ENCODE measurements at places on chromosomes 1 and 21.

- no peak for DNase-seq
Measured at GRCh38 chr1:200588698-200589097, 31.9 kb downstream of the KIF14 start.

DNA sequence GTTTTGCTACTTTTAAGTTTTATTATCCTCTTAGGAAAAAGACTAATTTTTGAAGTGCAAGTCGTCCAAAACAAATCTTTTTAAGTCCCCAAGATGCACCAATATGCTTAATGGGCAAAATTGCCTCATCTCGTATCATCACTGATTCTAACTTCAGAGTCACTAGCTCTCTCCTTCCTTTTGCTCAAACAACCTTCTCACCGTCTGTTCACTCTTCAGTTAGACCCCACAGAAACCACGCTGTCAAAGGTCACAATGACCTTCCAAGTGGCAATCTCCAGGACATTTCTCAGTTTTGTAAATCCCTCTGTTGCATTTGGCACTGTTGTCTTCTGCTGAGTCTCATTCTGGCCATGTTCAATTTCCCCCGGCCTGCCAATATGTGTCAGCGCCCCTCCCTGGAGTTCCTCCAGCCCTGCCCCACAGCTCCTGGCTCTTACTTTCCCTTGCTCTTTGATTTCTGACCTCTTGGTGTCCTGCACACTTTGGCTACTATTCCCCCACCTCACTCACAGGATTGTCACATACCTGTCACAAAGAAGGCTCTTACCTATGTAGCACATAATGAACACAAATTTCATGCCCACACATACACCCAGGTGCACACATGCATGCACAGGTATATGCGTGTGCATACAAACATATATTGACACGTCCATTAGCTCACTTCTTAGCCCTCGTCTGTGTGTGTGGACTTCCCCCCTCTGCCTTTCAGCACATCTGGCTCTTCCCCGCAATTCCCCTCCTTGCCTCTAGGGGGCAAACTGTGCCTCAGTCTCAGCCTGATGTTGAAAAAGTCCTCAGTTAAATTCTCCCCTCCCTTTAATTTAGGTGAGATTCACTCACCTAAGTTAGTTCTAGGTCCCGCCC lies 354.0 kb upstream of the DUSP10 start:
- DNase-seq, result no peak

- no peak for DNase-seq
Measured at GRCh38 chr21:35349376-35350080, 300.4 kb upstream of the RUNX1 start.

GRCh38 chr1:55209247-55209646 lies 5.9 kb downstream of the USP24 start:
- peak; percentile 27 for DNase-seq

- no peak for DNase-seq
Measured at GRCh38 chr1:168469690-168470089, 74.1 kb downstream of the XCL2 start.

DNA sequence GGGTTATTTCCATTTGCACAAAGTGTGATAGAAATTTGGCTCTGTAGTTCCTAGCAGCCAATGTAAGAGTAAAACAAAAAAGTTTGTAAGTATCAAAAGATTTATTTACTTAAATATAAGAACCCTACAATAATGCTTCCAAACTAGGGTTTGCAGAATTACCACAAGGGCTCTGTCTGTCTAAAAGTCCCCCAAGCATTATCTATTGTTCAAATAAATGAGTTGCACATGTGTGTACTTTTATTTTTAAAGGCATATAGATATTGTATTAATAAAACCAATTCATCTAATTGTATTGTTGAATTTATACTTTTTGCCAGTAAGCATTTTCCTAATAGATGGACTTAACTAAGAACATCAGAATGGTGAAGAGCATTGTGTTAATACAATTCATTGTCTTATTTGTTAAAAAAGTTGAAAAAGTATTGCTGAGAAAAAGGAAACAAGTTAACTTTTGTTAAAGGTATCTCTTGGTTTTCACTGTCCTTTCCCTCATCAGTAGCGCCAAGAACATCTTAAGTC lies 863 bp upstream of the PTPRC start:
- no peak for DNase-seq

DNA sequence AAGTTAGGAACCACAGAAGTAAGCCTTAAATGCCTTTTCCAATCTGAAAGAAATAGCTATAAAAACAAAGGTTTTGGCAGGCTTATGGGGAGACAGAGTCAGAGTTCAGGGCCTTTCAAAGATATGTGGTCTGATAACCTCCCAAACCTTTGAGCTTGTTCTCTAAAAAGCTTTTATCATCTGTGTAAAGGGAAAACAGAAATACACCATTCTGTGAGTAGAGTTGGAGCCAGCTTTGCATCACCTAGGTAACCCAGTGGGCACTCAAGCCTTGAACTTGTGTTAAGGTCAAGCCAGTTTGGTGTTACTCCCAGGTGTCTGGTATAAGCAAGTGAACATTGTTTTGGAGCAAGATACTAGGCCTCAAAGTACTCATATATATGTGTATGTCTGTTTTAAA lies 50.1 kb downstream of the LAMC1 start:
- DNase-seq, result no peak

DNA sequence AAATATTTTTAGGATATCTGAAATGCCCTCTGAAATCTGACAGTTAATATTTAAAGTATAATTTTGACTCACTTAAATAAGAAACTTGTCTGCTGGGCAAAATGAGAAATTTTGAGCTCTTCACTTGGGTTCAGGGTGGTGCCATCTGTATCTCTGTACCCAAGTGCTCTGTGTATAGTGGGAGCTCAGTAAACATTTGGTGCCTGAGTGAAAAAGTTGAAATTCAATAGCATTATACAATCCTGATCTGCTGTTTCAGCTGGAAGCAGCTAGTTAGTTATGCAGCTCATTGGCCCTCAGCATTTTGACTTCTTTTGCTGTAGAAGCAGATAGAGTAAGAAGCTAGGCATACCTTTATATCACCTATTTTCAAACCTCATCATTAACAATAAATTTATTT lies 73.3 kb downstream of the RPE65 start:
- no peak for DNase-seq

- no peak for DNase-seq
Measured at GRCh38 chr1:197327776-197328364, 59.8 kb downstream of the CRB1 start.

- no peak for DNase-seq
Measured at GRCh38 chr1:84000196-84000885, 1.4 kb upstream of the TTLL7 start.

DNA sequence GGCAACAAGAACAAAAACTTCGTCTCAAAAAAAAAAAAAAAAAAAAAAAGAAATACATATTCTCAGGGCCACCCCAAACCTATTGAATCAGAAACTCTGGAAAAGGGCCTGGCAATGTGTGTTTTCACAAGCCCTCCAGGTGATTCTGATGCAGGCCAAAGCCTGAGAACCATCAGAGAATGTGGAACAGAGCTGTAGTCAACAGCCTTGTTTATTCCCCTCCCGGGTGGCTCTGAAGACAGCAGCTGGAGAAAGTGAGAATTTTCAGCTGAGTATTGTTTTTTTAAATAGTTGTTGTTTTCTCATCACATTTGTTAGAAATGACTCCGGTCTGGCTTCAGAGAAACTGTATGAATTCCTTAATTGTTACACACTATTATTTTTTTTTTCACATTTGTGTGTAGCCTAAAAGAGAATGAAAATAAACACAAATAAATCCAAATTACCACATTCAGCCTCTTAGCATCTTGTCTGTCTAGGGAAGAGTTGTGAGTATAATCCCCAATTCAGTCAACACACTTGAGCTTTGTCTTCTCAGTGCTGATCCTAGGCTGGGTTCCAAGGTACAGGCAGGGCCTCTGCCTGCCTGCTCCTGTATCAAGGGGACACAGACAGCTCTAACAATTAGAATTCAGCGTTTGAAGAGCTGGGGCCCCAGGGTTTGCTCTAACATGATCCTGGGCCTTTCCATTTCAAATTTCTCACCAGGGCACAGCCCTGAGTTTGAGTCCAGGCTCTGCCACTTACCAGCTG lies 6.6 kb upstream of the AZIN2 start:
- DNase-seq, result no peak

- no peak for DNase-seq
Measured at GRCh38 chr1:192903142-192903541, 94.3 kb downstream of the RGS2 start.

DNA sequence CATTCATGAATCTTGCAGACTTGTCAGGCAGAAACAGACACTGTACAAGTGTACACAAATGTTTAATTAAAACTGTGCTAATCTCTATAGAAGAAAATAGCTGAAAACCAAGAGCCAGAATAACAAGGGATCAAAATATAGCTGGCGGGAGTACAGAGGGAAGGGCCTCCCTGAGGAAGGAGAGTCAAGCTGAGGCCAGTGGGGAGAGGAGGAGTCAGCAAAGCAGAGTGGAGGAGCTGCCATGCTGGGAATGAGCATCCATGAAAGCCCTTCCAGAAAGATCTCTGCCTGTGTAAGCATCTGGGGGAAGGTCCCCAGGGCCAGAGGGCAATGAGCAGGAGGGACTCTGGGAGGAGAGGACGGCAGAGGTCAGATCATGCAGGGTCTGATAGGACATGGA lies 15.1 kb downstream of the SLAMF8 start:
- DNase-seq, result no peak

- DNase-seq, result no peak
Measured at GRCh38 chr21:44423941-44424607, 31.2 kb upstream of the LRRC3 start.

DNA sequence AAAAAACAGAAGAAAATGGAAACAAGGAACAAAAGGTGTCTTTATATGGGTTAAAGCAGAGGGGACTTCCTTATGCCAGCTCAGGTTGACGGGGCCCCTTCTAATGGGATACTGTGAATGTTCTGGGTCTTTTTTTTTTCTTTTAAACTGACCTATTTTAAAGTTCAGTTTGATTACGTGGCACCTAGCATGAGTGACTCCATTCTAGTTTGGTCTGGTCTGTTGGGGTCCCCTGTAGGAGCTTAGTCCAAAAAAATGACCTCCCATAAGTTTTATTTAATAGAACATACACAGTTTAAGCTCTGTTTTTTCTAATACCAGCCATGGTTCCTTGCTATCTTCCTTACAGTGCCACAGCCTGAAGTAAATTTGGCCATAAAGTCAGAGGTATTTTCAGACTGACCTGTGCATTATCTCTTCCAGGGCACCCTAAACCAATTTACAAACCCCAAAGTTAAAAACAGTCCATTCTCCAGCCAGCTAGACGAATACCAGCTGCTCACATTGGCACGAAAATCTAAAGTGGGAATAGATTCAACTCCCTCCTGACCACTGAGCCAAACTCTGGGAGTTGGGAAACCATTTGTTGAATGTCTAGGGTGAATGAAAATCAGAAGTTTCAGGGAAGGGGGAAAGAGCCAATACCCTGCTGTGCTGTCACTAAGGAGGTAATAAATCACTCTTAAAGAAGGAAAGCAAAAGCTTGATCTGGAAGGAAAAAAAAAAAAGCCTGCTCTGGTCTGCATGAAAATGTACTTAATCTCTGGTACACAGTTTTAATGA lies 42.4 kb downstream of the AKNAD1 start:
- no peak for DNase-seq

DNA sequence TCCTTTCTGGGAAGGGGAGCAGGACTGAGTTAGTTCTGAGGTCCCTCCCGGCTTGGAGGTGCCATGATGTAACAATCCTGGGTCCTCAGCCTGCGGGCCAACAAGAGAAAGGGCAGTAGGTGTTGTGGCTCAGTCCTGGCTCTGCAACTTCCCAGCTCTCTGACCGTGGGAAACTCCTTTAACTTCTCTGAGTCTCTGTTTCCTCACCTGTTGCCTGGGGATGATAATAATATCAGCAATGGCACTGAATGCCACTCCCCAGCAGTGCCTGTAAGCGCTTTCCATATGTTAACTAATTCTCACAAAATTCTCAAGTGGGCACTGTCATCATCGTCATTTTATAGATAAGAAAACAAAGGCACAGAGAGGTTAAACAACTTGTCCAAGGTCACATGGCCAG lies 2.3 kb downstream of the PADI3 start:
- no peak for DNase-seq

GRCh38 chr1:20008391-20008841 lies 29.0 kb upstream of the PLA2G2A start:
- DNase-seq, result no peak

GRCh38 chr1:211653959-211654496 lies 21.4 kb downstream of the NEK2 start:
- no peak for DNase-seq

- DNase-seq, result no peak
Measured at GRCh38 chr21:44434936-44435635, 20.2 kb upstream of the LRRC3 start.

GRCh38 chr1:167555971-167556714 lies 2.6 kb upstream of the CREG1 start:
- peak; percentile 56 for DNase-seq

DNA sequence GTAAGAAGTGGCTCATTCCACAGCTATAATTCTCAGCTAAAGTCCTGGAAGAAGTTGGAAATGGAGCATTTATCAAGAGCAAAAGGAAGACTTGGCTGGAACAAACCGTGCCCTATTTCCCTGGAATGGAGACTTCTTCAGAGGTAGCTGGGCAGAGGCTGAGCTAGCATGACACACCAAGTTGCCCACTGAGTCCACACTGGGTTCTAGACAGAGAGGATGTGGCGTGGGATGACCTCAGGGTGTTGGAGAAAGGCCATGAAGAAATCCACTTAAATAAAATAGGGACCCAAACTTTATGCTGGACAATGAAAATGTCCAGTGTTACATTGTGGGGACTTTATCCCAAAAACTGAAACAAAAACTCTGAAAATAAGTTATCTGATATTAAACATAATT lies 116.2 kb downstream of the KCNJ6 start:
- DNase-seq, result no peak

DNA sequence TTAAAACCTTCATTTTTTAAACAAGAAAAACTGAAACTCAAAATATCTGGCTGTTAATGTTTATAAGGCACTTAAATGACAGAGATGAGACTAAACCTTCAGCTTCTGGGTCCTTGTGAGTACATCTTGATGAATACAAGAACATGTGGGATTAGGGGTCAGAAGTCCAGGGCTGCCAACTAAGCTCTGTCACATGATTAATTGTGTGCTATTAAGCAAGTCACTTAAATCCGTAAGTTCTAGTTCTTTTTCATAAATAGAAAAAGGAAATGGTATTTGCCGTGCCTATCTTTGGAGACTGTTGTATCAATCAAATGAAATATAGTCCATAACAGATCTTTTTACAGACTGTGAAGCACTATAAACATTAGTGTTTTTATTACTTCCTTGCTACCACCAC lies 43.2 kb upstream of the KCTD3 start:
- DNase-seq, result no peak

GRCh38 chr1:34863501-34863900 lies 4.0 kb upstream of the SMIM12 start:
- DNase-seq, result no peak

Measured in NCI-H1930 (cell line).